ENCODE measurements at places on chromosomes 5 and 9.
A peak's percentile ranks its signal among the peaks of the same experiment; 100 is the strongest.

- DNase-seq: no peak
Measured at GRCh38 chr9:26131886-26132285, 453.6 kb upstream of the TUSC1 start.

GRCh38 chr9:21542787-21543186, 60.7 kb upstream of the IFNE start:
- DNase-seq: no peak

GRCh38 chr5:173872957-173873305, 15.2 kb upstream of the CPEB4 start:
- no peak for DNase-seq

- DNase-seq: no peak
Measured at GRCh38 chr5:150585781-150586341, 54.6 kb upstream of the SYNPO start.

- DNase-seq: no peak
Measured at GRCh38 chr9:110785166-110785565, 116.6 kb downstream of the MUSK start.

DNA sequence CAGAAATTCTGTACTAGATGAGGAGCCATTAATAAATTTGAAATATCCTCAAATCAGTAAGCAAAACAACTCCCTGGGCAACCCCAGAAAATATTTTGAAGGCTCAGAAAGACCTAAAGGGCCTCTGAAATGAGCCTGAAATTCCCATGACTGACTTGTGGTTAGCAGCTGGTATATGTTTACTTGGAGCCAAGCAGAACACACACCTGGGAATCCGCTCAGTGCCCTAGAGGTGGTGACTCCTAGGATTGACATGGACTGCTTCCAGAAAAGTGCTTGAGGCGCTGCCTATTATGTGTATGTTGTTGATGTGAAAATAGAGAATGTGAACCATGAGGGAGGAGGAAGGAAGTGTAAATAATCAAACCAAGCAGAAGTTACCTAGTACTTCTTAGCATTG, 14.7 kb downstream of the RFK start:
- DNase-seq: no peak

DNA sequence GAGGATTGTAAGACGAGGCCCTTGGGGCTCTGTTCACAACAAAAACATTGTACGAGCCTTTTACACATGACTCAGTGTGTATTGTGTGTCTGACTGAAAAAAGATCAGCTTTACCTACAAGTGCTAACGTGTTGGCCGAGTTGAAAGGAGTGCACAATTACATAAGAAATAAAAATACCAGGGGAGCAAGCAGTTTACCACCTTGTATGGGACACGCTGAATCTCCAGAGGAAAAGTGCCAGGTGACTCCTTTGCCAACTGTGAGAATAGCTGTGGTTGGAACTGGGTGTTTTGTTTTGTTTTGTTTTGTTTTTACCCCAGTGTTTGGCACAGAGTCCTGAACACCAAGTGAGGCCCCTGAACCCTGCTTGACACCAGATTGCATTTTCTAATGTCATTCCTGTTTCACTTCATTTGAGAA, 32.8 kb upstream of the ZSWIM6 start:
- no peak for DNase-seq

GRCh38 chr5:95075111-95075510, 209.8 kb downstream of the MCTP1 start:
- DNase-seq: no peak

DNA sequence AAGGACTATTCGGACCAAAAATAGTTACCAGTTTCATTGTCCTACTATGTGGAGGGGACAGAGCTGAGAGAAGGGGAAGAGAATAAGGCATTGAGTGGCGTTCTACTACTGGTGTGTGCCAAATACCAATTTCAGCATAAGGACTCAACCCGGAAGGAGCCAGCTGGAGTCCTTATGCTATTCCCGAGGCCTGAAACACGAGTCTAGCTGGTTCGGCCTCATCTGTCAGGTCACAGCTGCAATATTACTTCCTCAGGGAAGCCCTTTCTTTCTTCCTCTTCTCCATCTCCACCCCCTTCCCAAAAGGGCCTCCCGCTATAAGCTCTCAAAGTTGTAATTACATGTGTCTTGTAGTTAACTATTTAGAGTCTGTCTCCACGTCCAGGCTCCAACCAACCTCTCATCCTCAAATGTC, 20.5 kb upstream of the FER start:
- DNase-seq: peak; percentile 46

- no peak for DNase-seq
Measured at GRCh38 chr9:4397917-4398316, 92.4 kb upstream of the SLC1A1 start.

DNA sequence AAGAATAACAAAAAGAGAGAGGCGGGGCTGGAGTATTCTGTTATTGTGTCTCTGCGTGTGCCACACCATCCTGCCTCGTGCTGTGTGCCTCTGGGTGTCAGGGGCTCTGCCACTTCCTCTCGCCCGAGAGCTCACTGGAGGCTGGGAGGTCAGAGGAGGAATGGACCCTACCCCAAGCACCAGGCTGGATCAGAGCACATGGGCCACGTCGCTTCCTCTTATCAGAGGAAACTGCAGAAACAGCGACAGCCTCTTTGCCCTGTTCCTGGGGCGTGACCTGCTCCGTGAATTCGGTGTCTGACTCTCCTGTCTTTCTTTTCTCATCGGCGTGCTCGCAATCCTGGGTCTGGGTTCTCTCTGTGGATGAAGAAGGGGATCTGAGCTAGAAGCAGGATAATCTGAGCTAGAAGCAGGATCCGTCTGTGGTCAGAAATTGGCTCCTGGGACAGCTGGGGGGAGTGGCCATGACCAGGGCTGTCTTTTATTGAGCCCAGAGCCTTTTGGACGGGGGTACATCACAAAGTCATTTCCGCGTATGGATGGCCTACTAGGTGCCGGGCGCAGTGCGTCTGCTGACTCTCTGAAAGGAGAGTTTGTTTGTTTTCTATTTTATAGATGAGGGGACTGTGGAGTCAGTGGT, 150.3 kb upstream of the COL5A1 start:
- no peak for DNase-seq

GRCh38 chr5:35198075-35198474, 32.2 kb downstream of the PRLR start:
- DNase-seq: peak; percentile 34

DNA sequence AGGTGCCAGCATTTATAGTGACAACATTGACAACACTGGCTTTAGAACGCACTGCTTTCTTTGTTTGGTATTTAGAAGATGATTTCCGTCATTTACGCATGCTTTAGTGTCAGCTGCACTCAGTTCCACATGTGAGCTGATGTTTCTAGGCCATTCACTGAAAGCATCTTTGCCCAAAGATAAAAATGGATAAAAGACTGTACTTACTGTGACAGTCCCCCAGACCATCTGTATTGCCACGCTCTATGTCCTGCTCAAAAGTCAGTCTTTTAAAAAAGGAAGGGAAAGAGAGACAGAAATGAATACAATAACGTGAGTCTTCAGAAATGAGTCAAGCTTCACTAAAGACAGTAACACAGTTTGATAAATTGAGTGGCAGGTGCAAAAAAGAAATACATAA, 99.3 kb downstream of the SEMA6A start:
- no peak for DNase-seq

DNA sequence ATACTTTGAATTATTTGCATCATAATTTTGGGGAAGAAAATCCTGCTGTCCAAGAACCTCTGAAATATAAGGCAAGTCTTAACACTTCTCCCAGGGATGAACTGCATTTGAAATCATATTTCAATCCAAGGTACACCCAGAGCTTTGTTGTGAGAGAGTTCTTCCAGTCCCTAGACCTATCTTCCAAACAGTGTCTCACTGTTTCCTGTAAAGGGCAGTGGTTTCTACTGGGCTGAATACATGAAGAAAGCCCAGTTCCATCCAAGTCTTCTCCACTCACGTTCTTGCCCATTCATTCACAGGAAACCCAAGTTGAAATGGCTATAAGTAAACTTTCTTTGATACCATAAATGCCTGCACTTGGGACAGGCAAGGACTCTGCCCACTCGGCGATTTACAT, 108.3 kb upstream of the LHFPL2 start:
- DNase-seq: no peak
